IPS DF 19.7 (cell line): ENCODE measurements at places on chromosomes 5 and 9.

GRCh38 chr5:93311881-93312280, 269.1 kb downstream of the NR2F1-AS1 start:
- DNase-seq, result no peak

- no peak for DNase-seq
Measured at GRCh38 chr5:10520706-10521105, 43.2 kb upstream of the ANKRD33B start.

DNA sequence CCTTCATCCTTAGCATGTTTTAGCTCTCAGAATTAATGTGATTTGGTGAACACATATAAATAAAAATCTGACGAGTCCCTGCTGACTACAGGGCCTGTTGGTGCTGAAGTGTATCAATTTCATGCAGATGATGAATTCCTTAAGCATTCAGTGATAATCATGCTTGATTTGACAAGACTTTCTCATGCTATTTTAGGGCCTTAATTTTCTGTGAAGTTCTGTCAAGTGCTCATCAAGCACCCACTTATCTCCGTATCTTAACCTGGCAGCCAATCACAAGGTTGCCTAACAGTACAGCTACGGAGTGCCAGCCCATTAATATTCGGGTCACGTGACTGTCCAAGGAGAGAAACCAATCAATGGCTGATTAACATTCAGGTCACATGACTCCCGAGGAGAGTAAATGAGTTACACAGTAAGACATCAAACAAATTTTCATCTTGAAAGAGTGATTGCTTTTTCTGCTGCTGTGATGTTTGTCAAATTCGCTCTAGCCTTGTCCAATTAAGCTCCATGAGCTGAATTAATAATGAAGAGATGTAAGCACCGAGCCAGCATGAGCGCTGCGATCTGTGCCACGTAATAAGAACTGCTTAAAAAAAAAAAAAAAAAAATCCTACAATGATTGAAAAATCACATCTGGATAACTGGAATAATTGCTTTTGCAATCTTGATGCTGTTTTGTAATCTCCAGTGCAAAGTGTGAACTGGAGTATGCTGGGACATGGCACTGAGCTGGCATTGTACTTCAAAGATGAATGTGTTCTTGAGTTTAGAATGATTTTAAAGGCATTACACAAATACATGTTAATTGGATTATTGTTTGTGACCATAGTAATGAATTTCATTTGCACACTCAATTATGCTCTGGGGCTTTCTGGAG, 104.3 kb upstream of the SPATA31D4 start:
- no peak for DNase-seq

- DNase-seq, result no peak
Measured at GRCh38 chr9:68437785-68438184, 81.4 kb downstream of the PGM5 start.

DNA sequence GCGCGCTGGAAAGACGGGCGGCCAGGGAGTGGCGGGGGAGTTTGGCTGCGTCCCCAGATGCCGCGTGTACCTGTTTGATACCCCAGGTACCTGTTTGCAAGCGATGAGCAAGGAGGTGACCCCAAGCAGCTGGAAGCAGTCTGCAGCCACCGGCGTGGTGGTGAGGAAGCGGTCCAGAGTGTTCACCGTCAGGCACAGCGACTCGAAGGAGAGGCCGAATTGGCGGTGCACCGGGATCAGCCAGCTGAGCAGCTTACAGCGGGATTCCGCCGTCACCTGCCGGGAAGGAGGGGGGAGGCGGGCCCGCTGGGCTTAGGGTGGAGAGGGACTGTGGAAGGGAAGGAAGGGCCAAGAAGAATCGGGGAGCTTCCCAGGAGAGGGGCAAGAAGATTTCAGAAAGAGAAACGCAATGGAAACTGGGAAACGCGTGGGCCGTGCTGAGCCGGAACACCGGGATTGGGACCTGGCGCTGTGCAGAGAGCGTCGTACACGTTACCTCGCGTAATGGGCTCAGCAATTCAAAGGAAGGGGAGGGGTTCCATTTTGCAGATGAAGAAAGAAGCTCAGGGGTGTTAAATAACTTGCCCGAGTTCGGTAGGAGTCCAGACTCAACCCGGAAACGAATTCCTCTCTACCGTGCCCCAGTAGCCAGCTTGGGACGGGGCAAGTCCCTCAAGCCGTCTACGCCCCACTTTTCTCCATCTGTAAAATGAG, 980 bp downstream of the CCNO start:
- DNase-seq, result no peak

- DNase-seq, result no peak
Measured at GRCh38 chr5:176172246-176172645, 66.0 kb upstream of the SIMC1 start.

DNA sequence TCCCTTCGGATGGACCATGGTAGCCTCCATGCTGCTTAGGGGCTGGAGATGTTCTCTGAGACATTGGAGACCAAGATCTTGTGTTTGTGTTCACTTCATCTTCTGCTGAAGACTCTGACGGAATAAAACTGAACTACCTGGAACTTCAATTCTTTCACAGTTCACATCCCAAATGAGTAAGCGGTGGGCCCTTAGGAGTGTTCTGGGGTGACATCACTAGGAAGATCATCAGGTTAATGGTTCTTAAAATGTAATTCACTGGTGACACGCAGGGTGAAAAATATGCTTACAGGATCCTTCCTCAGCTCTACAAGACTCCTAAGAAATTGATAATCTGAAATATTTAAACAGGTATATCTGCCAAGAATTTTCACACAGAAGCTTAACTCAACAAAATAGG, 561.5 kb downstream of the SEMA5A start:
- no peak for DNase-seq

GRCh38 chr5:137754961-137755762, 999 bp upstream of the HNRNPA0 start:
- DNase-seq, result no peak

- DNase-seq, result no peak
Measured at GRCh38 chr5:132262882-132263547, 5.5 kb downstream of the PDLIM4 start.

GRCh38 chr5:65862384-65862783, 64.0 kb upstream of the ERBIN start:
- no peak for DNase-seq

GRCh38 chr5:54517174-54517511, 416 bp upstream of the SNX18 start:
- no peak for DNase-seq

GRCh38 chr5:139571543-139571942, 10.4 kb downstream of the UBE2D2 start:
- DNase-seq, result no peak

DNA sequence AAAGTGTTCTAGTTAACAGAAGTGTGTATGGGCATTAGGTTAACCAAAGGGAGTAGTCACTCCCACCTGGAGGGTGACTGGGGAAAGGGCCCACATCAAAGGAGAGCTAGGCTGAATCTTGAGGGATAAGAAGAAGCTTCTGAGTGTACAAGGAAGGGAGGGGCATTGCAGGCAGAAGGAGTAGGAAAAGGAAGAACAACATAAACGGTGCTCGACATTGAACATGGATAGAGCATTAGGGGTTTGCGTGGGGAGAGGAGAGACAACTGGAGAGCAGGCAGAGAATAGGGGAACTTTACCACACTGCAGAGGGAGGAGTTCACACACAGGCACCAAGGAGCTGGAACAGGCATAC, 5.3 kb upstream of the GLRX start:
- no peak for DNase-seq

- DNase-seq, result no peak
Measured at GRCh38 chr5:60738933-60739332, 39.0 kb upstream of the DEPDC1B start.

DNA sequence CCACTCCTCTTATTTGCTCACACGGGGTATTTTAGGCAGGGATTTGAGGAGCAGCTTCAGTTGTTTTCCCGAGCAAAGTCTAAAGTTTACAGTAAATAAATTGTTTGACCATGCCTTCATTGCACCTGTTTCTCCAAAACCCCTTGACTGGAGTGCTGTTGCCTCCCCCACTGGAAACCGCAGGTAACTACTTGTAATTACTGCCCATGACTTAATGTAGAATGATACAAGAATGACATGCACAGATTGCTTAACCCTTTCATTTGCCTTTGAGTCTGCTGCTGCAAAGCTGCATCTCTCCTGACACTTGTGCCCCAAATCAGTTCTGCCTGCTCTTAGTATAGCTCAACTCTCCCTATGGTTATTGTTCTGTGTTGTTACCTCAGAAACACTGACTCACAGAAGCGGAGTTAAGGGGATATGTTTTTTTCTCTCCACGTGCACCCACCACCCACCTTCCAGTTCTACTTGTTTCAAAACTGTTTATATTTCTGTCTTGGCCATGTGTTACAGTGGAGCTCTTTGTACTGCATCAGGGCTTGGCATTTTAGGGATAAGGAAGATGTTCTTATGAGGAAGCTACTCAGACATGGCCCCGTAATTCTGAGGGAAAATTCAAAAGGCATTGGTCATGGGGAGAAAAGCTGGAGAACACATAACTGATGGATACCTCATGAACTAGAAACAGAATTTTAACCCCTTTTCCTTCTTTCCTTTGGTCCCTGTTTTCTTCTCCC, 2.3 kb downstream of the ADRB2 start:
- DNase-seq, result no peak

DNA sequence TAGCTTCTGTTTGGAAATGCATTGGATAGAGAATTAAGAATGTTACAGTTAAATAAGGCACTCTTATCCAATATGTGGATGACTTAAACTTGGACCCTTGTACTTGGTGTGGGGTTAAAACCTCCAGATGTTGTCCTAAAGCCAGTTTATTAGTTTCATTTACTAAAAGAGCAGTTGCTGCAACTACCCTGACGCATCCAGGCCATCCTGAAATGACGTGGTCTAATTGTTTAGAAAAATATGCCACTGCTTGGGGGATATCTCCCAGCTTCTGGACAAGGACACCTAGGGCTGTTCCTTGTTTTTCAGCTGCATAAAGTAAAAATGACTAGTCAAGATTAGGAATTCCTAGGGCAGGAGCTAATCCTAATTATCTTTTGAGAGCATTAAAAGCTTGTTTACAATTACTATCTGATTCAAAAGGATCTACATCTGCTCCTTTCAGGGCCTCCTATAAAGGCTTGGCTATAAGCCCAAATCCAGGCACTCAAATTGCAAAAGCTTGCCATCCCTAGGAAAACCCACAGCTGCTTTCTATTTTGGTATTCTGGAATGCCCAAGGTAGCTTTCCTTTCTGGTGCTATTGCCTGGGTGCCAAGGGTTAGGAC, 45.7 kb upstream of the SLCO4C1 start:
- no peak for DNase-seq

GRCh38 chr5:67133776-67134175, 62.8 kb downstream of the CD180 start:
- DNase-seq, result no peak

- DNase-seq, result no peak
Measured at GRCh38 chr9:31541721-31542281, 842.6 kb upstream of the ACO1 start.

DNA sequence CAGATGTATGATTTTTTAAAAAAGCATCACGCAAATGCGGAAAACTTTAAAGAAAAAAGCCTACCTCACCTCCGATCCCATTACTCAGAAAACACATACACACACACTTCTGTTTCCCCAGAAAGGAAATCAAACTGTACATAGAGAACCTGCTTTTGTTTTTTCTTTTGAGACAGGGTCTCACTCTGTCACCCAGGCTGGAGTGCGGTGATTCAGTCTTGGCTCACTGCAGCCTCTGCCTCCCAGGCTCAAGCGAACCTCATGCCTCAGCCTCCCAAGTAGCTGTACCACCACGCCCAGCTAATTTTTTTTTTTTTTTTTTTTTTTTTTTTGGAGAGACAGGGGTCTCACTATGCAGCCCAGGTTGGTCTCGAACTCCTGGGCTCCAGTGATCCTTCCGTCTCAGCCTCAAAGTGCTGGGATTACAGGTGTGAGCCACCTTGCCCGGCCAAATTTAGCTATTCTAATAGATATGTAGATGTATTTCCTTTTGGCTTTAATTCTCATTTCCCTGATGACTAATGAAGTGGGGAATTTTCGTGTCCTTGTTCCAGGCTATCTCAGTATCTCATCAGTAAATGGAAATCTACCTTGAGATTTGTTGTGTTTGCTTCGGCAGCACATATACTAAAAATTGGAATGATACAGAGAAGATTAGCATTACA, 25.7 kb upstream of the EEIG1 start:
- no peak for DNase-seq

- no peak for DNase-seq
Measured at GRCh38 chr5:79974886-79975285, 16.2 kb downstream of the MTX3 start.

GRCh38 chr9:134432471-134432870, 106.2 kb downstream of the RXRA start:
- DNase-seq, result no peak

DNA sequence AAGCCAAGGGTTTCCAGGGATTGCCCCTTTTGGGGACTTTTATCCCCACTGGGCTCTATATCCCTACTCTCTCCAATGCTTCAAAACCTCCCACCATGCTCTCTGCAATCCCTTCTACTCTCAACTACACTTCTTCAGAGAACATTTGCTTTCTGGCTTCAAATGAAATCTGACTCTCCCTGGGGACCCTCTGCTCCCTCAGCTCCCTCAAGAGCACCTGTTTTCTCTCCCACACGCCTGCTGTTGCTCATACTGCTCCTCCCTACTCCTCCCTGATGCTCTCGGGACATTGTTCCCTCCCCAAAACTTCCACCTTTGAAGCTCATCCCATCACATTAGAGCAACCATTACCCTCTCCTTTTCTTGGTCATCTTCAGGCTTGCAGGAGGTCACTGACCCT, 344.9 kb downstream of the CDK5RAP2 start:
- no peak for DNase-seq

DNA sequence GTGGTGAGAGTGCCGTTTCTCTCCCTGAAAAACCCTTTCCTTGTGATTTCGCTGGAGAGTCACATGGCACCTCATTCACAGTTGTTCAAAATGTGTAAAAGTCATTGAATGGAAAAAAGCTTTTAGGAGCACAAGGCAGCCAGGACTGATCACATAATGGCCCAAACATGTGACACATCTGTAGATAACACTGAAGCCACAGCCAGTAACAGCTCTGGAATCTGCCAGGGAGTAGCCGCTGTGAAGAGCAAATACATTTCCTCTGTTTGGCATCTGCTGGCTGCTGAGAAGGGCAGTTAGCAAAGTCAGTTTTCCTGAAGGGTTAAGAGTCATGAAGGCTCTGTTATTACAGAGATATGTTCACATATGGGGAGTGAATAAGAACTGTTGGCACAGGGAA, 271.8 kb downstream of the NNT start:
- no peak for DNase-seq

- DNase-seq, result no peak
Measured at GRCh38 chr5:52743529-52743928, 44.2 kb upstream of the ITGA1 start.

- no peak for DNase-seq
Measured at GRCh38 chr5:71894091-71894490, 175.0 kb downstream of the CARTPT start.

- DNase-seq, result no peak
Measured at GRCh38 chr9:112777914-112778313, 27.4 kb downstream of the SNX30 start.

DNA sequence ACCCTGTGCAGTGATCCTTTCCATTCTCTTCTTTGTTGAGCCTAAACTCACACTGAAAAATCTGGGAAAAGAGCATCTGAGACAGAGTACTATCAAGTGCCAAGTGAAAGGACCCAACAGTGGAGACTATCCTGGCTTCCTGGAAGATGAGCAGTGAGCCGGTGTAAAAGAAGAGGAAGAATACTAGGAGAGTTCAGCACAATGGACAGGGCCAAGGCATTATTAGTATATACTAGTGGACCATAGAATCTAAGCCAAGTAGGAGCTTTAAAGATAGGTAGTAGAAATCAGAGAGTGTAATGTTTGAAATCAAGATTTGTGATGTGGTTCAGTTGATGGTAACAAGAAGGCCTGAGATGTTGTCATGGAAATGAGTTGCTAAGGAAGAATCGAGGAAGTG, 140.8 kb downstream of the CAMK4 start:
- no peak for DNase-seq
